MG63 (cell line): ENCODE measurements at places on chromosomes 7 and 10.
A peak's percentile ranks its signal among the peaks of the same experiment; 100 is the strongest.

- peak; percentile 79 for DNase-seq
Measured at GRCh38 chr10:12448729-12449391, 99.5 kb downstream of the CAMK1D start.

GRCh38 chr10:12081879-12082557 is 13.3 kb downstream of the DHTKD1 start:
- DNase-seq: no peak

DNA sequence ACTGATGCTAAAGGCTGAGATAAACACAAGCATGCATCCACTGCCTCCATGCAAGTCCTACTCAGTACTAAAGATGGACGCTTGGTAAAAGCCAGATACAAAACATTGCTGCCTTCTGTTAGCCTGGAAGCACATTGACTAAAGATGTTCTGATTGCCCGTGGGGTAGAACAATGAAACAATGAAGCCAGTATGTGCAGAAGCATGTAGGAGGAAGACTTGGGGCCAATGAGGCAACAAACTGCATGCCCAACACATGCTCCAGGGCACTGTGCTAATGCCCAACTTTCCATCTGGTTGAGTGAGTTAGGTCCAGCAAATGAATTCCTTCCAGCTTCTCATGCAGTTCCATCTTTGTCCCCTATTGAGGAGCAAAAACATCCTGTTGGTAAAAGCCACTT is 1245.5 kb downstream of the GATA3 start:
- no peak for DNase-seq

DNA sequence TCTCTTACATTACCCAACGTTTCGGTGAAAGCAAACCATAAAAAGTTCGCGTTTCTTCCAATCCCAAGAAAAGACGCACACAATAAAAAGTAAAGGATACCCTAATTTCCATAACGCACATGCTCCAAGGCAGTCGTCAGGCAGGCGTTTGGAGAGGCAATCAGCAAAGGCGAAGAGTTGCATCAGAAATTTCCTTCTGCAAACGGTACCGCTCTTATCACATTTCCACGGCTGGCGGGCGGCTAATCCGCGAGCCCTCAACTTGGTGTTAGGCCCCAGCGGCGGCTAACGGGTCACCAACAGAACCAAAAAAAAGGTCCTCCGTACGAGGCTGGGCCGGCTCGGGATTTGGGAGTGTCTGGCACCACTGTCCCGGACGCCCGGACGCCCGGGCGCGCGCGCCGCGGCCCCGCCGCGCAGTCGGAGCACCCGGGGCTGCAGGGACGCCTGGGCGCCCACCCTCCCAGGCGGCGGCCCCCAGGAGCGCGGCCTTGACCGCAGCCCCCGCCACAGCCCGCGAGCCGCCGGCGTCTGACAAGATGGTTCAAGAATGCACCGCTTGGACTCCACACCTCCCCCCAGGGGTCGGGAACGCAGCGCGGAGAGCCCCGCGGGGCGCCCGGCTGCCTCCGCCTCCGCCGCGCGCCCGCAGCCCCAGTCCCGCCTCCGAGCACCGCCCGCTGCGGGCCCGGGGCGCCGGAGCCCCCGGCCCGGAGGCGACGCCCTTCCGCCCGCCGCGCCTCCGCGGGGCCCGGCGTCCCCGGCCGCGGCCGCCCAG is 9.8 kb upstream of the GRB10 start:
- peak; percentile 67 for DNase-seq
